ENCODE measurements at places on chromosomes 1 and 21. TPM values are rescaled to one million over a fixed set of nuclear protein-coding genes. Genes with fewer than 3 reads are reported as not detected.

The LAD1 gene
- 0.29 TPM for total RNA-seq

The SPRR2F gene
- total RNA-seq = not detected

The PCP4L1 gene
- 0.26 TPM for total RNA-seq

The UBL4B gene
- total RNA-seq = not detected

The SLX9 gene
- 26.0 TPM for total RNA-seq

The GPBP1L1 gene
- 116 TPM for total RNA-seq

The RNASEL gene
- total RNA-seq = 1.8 TPM

The OLFML2B gene
- 14.7 TPM for total RNA-seq

The LMX1A gene
- total RNA-seq = not detected

The MLLT11 gene
- total RNA-seq = 77.4 TPM

The ARHGEF19 gene
- total RNA-seq = 5.7 TPM

The GNG4 gene
- total RNA-seq = 3.8 TPM

The PODN gene
- 1.9 TPM for total RNA-seq

The TSPAN2 gene
- 32.8 TPM for total RNA-seq

The NBPF6 gene
- not detected for total RNA-seq

Measured in astrocyte (in vitro differentiated cells and primary cell).